ENCODE measurements at places on chromosomes 4 and X. TPM values are rescaled to one million over a fixed set of nuclear protein-coding genes. Genes with fewer than 3 reads are reported as not detected.

DNA sequence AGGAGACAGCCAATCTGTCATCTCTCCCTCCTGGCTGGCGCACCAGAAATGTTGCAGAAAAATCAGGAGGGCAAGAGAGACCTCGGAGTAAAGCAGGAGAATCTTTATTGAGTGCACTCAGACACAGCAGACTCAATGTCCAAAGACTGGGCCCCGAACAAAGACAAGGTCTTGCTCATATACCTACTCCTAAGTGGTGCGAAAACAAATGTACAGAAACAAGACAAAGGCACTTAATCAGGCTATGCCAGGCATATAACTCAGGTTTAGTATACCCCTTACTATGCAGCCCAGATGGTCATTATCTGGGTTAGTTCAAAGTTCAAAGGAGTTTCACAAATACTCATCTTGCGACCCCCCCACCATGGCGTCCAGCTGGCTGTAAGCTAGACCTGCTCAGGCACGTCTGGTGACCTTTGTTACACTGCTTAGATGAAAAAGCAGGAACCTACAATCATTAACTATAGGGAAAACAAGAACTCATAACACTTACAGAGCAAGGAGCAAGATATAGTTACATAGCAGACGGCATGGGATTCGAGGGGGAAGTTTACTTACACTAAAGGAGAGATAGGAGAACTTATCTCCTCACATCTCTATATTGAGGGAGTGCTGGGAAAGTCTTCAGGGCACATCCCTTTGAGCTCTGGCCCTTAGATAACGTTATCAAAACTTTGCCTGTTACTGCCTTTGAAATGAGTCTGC, 27.5 kb downstream of the SULT1E1 start:
- no peak for DNase-seq

- DNase-seq = no peak
These were observed 23.7 kb downstream of the ELF4 start for GRCh38 chrX:130086447-130087206.

DNA sequence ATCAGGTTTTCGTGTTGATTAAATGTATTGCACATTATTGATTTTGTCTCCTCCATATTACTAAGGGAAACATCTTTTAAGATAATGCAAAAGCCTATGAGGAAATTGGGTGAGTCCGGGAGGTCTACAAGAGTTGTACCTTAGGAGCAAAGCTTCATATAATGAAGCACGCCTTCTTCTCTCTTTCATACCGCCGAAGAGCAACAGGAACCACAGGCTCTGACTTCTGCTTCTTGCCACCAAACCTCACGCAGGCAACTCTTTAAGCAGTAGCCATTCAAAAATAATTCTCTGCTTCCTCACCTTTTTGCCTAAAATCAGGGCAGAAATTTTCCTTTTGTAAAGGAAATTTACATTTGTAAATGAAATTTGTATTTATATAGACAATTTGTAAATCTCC, 139.6 kb downstream of the SPRY1 start:
- DNase-seq = no peak

The SPANXN4 gene
- not detected for total RNA-seq

The KIF4A gene
- 0.08 TPM for total RNA-seq

The GPM6B gene
- 3.6 TPM for total RNA-seq

Measured in psoas muscle (tissue), 8 donors.